ENCODE measurements at places on chromosomes 5 and 9. TPM values are rescaled to one million over a fixed set of nuclear protein-coding genes. Genes with fewer than 3 reads are reported as not detected.
A peak's percentile ranks its signal among the peaks of the same experiment; 100 is the strongest.

GRCh38 chr9:117682955-117683710 is 21.1 kb upstream of the TLR4 start:
- H3K36me3 ChIP-seq: no peaks in the 10 kb centered on the region
- H3K4me1 ChIP-seq: no peaks in the 10 kb centered on the region
- DNase-seq: no peak
- H3K27me3 ChIP-seq: no peaks in the 10 kb centered on the region

DNA sequence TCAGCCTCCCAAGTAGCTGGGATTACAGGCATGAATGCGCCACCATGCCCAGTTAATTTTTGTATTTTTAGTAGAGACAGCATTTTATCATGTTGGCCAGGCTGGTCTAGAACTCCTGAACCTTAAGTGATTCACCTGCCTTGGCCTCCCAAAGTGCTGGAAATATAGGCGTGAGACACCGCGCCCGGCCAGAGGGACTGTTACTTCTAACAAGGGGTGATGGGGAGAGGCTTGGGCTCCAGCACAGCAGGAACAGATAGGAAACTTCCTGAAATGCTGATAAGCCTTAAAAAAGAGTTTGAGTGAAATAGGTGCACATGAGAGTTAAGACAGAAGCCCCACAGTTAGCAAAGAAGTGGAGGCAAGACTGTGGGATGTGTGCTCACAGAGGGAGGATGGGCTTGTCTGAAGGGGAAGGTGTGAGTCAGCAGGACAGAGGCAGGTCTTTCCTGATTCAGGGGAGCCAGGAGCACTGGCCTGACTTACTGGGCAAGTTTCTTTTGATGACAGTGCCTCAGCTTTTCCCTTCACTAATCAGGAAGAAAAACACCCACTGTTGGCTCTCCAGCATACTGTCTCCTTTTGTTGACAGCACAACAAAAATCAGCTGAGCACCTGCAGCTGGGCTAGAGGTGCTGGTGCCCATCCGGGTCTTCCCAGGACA is 68.4 kb downstream of the RAD23B start:
- H3K27me3 ChIP-seq: no peaks in the 10 kb centered on the region
- H3K4me1 ChIP-seq: no peaks in the 10 kb centered on the region
- H3K27ac ChIP-seq: no peak overlapping the region
- no peaks in the 10 kb centered on the region for H3K36me3 ChIP-seq
- DNase-seq: no peak

DNA sequence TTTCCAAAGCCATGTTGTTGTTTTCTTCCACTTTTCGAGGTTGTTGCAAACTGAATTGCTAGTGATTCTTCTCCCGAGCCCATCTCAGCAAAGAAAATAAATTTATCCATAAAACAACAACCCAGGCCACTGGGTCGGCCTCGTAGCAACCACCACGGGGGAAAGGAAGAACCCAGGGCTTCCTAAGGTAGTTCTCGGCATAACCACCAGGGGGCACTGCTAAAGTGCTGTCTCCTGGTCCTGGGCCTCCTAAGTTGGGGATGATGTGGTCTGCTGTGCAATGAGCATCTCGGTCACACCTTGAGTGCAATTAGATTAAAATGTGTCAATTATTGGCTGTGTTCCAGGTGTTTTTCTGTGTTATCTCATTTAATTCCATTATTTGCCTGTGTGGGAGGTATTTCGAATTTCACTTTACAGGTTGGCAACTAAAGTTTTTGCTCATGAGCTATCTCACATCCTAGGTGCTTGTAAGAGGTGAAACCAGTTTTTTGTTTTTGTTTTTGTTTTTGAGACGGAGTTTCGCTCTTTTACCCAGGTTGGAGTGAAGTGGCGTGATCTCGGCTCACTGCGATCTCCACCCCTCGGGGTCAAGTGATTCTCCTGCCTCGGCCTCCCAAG is 102.8 kb upstream of the DAP start:
- no peaks in the 10 kb centered on the region for H3K27me3 ChIP-seq
- no peaks in the 10 kb centered on the region for H3K36me3 ChIP-seq
- no peak overlapping the region for H3K4me3 ChIP-seq
- no peak overlapping the region for H3K27ac ChIP-seq
- DNase-seq: peak; percentile 82
- peaks cover 5% of the 10 kb centered on the region for H3K4me1 ChIP-seq

- H3K4me1 ChIP-seq: no peaks in the 10 kb centered on the region
- H3K27ac ChIP-seq: no peak overlapping the region
- H3K4me3 ChIP-seq: no peak overlapping the region
- H3K36me3 ChIP-seq: no peaks in the 10 kb centered on the region
- no peaks in the 10 kb centered on the region for H3K27me3 ChIP-seq
Observed at GRCh38 chr5:167294882-167295680, 996.4 kb upstream of the WWC1 start.

GRCh38 chr5:77928776-77929300 is 152.7 kb upstream of the TBCA start:
- no peak for DNase-seq
- H3K4me1 ChIP-seq: no peaks in the 10 kb centered on the region
- H3K27ac ChIP-seq: no peak overlapping the region
- H3K36me3 ChIP-seq: no peaks in the 10 kb centered on the region
- no peak overlapping the region for H3K4me3 ChIP-seq
- H3K27me3 ChIP-seq: no peaks in the 10 kb centered on the region

DNA sequence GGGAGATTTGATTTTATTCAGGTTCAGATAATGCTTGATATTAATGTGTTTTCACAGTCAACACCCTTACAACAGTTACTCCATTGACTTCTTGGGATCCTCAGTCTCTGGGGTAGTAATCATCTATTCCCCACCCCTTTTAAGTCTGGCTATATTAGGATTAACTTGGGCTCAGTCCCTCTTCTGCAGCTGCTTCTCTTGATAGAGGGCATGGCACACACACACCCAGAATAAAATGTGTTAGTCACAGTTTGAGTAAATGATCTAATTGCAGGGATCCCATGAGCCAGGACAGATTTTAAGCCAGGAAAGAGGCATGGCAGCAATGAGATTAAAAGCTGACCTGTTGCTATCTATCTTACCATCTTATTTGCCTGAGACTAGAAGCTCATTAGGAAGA is 53.7 kb upstream of the VLDLR start:
- peaks cover 10% of the 10 kb centered on the region for H3K4me1 ChIP-seq
- no peaks in the 10 kb centered on the region for H3K36me3 ChIP-seq
- H3K4me3 ChIP-seq: no peak overlapping the region
- no peak overlapping the region for H3K27ac ChIP-seq

DNA sequence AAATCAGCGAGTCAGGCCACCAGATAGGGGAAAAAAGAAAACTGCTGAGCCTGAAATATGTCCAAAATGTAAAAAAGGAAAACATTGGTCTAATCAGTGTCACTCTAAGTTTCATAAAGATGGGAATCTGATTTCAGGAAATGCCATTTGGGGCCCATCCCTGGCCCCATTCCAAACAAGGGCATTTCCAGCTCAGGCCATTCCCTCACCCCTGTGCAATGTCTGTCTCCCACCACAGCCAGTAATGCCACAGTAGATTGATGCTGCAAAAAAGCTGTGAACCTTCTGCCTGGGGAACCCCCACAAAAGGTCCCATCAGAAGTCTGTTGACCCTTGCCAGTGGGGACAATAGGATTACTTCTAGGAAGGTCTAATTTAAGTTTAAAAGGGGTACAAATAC is 199.6 kb downstream of the YTHDC2 start:
- DNase-seq: no peak
- H3K27ac ChIP-seq: no peak overlapping the region
- H3K27me3 ChIP-seq: no peaks in the 10 kb centered on the region
- no peaks in the 10 kb centered on the region for H3K36me3 ChIP-seq

- no peaks in the 10 kb centered on the region for H3K36me3 ChIP-seq
- H3K27me3 ChIP-seq: no peaks in the 10 kb centered on the region
- no peak for DNase-seq
- no peak overlapping the region for H3K4me3 ChIP-seq
Observed at GRCh38 chr5:14727928-14728458, 63.5 kb downstream of the OTULIN start.

- H3K27ac ChIP-seq: no peak overlapping the region
- no peaks in the 10 kb centered on the region for H3K4me1 ChIP-seq
- no peak overlapping the region for H3K4me3 ChIP-seq
Observed at GRCh38 chr5:126433701-126434100, 10.5 kb downstream of the GRAMD2B start.

Gene AK8
- total RNA-seq: 15.0 TPM

Gene UNC13B
- total RNA-seq: 37.0 TPM

Gene OSMR
- total RNA-seq: 18.3 TPM

Gene PCDHB7
- total RNA-seq: 3.4 TPM

Gene PGM5
- 9.3 TPM for total RNA-seq

Measured in testis (tissue), 5 donors.